CD4-positive, alpha-beta T cell treated with Interleukin-17A for 1 hour (primary cell): ENCODE measurements at places on chromosomes 13 and 19.

DNA sequence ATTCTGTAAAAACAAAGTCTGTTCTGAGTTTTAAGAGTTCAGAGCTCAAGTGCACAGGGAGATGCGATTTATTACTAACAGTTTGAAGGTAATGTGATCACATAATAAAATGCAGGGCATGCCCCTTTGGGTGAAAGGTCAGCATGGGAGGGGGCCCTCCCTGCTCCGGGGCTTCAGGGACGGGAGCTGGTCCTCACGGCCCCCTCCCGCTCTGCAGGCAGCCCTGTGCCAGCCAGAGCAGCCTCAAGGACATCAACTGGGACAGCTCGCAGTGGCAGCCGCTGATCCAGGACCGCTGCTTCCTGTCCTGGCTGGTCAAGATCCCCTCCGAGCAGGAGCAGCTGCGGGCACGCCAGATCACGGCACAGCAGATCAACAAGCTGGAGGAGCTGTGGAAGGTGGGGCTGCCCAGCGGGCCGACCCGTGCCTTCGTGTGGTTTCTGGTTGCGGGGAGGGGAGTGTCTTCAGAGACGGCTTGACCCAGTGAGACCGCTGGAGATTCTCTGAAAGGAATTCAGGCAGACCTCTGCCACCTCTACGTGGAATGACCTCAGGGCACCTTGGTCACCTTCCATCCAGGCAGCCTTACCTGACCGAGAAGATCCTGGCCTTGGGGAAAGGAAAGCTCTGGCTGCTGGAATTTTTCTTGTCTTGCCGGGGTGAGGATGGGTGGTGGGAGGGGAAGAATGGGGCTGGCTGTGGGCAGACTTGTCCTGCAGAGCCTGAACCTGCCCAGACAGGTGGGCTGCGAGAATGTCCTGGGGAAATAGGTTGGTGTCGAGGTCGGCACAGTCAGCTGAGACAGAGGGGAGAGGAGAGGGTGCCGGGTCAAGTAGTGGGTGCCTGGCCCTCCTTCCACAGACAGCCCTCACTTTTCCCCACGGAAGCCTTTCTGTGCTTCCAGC, 19.0 kb downstream of the UPF1 start:
- DNase-seq = no peak

DNA sequence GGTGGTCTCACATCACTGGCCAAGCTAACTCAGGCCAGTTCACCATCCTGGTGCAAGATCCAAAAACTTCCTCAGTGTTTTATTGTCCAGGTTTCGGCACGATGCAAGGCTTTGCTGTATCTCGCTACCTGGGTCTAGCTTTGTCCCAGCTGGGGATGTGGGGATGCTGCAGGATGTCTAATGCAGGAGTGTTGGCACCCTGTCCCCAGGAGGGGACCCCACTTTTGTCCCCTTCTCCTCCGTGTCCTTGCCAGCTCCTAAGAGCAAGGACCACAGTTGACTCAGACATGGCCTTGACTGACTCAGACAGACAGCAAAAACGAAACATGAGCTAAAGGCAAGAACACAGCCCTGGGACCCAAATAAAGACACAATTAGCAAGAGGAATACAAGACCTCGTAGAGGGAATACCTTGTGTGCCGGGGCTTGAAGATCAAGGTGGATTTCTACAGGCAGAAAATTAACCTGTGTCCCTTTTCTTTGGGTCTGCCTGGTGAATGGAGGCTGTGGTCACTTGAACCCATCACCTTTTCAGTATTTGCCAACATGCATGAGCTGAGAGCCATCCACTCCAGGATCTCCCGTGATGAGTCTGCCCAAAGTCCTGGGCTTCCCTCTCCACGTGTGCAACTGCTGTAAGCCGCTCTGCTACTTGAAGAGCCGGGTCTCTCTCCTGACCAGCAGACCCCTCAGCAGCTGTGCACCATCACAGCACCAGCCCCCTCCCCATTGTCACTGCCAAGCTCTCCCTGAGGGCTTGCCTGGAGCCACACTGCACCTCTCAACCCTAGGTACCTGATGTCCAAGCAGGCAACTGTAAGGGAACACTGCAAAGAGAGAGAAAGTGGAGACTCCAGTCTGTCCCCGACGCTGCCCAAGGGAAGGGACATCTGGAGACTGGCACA, 149.5 kb upstream of the ZNF507 start:
- no peak for DNase-seq

GRCh38 chr13:91362908-91363307, 15.4 kb downstream of the MIR17HG start:
- DNase-seq = no peak

- no peak for DNase-seq
Measured at GRCh38 chr19:46107371-46107770, 17.1 kb downstream of the IGFL3 start.

DNA sequence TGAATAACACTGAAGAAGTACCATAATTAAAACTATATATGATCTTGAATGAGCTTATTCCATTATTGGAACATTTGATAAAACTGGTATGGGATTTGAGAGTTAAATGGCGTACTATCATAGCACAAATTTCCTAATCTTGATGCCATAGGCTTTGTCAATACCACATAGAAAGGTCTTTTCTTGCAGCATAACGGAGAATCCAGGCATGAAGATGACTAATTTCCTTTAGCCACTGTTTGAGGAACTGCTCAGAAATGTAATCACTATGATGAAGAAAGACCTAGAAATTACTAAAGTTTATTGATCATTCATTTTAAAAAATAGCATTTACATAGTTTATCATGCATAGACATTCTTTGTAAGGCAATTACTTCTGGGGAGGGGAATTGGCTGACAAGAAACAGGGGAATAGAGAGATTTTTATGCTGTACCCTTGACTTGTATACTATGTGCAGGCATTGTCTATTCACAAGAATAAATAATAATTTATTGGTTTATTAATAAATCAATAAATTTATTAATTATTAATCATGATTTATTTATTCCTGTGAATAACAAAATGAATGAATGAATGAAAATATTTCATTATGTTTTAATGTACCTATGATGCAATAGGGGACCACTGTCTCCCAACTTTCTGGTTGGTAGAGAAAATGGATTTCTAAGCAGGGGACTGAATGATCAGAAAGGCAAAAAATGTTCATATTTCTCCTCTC, 2676.6 kb downstream of the PCDH9 start:
- DNase-seq = no peak

DNA sequence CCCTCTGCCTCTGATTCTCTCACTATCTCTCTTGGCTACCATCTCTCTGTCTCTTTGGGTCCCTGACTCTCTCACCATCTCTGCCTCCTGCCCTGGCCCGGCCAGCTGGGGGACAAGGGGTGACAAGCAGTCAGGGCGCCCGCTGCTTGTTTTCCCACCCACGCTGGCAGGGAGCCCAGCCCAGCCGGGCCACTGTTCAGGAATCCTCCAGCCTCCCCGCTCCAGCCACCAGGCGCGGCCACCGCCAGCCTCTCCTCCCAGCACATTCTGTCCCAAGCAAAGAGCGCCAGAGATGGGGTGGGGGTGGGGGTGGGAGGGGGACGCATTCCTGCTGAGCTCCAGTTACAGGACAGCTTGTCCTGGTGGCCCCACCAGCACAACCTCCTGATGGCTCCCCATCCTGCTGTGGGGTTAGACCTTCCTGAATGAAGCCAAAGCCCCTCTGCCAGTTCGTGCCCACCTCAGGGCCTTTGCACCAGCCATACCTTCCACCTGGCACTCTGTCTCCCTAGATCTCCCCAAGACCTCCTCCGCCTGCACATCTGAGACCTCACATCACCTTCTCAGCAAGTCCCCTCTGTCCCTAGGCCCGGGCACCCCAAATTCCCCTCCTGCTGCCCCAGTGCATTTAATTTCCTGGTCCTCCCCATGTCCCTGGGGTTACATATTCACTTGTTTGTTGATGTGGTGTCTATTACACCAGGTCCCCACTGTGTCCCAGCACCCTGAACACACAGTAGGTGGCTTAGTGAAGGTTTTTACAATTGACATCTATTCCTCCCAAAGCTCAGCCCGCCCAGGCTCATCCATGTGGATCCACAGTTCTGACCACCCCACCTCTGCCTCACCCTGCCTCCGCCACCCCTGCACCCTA, 12.5 kb downstream of the ARRDC2 start:
- no peak for DNase-seq

GRCh38 chr13:19720039-19720438, 62.7 kb downstream of the PSPC1 start:
- DNase-seq = no peak

DNA sequence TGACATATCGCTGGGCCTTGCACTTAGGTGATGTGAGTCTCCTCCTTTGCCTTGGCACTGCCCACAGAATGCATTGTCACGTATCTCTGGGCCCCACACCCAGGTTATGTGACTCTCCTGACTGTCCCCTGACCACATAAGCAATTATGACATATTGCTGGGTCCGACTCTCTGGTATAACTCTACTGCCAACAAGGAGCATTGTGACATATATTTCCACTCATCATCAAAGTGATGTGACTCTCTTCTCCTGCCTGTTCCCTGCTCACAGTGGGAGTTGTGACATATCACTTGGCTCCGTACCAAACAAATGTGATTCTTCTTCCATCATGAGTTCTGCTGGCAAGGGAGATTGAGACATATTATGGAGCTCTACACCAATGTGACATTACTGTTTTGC, 15.4 kb upstream of the ZNF681 start:
- no peak for DNase-seq
